ENCODE measurements at places on chromosomes 11 and 22.

DNA sequence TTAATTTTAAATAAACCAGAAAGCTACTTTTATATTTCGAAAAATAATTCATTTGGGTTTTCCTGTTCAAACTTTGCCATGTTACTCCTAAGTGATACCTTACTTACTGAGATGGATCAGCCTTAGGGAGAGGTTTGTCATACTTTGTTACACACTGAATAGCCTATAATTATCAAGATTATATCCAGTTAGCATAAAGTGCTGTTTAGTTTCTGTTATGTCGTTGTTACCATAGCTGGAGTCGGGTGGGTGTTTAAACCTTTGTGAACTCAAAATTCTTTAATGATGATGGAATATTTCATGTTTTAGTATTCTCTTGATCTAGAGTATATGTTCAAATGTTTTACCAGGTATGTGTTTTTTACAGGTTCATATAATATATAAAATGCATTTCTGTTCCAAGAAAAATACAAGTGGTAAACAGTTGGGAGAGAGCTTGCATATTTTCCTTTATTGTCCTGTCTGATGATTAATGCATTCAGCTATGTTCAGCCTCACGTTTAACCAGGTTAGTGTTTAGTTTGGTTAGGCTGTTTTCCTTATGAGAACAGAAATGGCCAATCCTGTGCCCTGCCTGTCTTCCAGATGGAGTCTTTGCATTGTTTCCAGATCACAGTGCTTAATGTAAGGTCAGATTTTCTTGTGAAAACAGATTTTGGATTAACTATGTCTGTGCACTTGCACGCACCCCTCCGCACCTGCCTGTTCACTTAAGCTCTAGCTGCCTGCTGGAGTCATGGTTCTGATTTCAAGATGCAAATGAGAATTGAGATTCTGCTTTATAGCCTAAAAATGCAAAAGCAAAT is 105.6 kb downstream of the ATXN10 start:
- DNase-seq: peak; percentile 36

- DNase-seq: no peak
Measured at GRCh38 chr22:25919452-25919851, 177.5 kb downstream of the MYO18B start.

- DNase-seq: peak; percentile 34
Measured at GRCh38 chr22:26949193-26949592, 291.8 kb downstream of the MIAT start.

DNA sequence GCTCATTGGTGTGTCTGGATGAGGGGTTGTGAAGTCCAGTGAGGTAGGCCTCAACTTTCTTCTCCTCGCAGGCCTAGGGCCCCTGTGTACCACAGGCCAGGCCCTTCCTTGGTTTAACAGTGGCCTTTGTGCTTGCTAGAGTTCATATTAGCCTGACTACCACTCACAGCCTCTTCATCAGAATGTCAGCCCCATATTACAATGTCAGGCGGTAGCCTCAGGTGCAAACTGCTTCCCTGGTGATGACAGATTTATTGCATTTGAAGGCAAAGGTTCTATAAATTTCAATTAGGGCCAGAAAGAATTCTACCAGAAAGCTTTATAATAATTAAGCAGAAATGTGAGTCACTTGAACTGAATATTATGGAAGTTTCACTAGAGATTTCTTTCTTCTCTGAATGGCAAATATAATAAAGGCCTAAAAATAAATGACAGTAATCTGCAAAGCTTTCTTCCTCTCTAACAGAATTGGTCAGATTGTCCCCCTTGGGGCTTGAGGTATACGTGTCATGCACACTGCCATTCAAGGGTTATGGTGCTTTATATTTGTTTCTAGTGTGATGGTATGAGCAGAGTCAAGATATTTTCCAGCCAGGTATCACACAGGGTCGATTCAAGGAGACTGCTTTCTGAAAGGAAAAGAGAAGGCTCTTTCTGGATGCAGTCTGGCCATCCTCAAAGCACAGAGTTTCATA is 210.3 kb downstream of the CWF19L2 start:
- no peak for DNase-seq

GRCh38 chr11:46223252-46223513 is 54.3 kb upstream of the CREB3L1 start:
- DNase-seq: no peak

- no peak for DNase-seq
Measured at GRCh38 chr11:14934641-14935351, 37.4 kb downstream of the CALCA start.

DNA sequence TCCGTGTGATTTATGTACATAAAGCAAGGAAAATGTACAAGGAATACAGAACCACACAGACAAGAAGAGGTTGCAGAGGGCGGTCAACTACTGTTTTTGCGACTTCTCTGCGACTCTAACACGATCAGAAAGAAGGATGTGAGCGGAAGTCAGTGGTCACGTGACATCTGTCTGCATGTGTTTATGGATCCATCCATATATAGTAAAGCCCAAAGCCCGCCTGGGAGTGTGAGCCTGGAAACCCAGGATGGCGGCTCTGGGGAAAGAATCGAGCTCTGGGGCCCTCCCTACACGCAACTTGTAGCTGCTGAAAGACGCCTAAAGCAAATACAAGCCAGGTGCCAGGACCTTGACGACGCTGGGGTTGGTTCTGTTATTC is 8.8 kb downstream of the OSBPL5 start:
- peak; percentile 77 for DNase-seq

DNA sequence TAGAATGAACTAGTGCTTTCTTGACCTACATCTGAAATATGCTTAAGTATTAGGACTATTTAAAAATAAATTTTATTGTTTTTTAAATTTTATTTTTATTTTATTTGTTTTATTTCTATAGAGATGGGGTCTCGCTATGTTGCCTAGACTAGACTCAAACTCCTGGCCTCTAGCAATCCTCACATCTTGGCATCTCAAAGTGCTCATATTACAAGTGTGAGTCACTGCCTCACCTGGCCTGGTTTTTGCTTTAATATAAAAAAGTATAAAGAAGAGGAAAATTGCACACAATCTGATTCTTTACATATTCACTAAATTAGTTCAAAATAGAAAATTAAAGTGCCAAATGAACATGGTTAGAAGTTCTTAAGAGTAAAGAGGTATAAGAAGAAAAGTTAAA is 37.5 kb downstream of the HEPHL1 start:
- no peak for DNase-seq

- DNase-seq: no peak
Measured at GRCh38 chr11:4610258-4610935, 2.4 kb upstream of the TRIM68 start.

GRCh38 chr11:62024936-62025486 is 57.6 kb upstream of the FTH1 start:
- no peak for DNase-seq

- no peak for DNase-seq
Measured at GRCh38 chr22:40719599-40719998, 40.3 kb downstream of the MCHR1 start.

GRCh38 chr11:65182258-65183170 is 786 bp downstream of the CAPN1 start:
- no peak for DNase-seq

GRCh38 chr22:37376643-37377042 is 50.6 kb downstream of the ELFN2 start:
- no peak for DNase-seq

DNA sequence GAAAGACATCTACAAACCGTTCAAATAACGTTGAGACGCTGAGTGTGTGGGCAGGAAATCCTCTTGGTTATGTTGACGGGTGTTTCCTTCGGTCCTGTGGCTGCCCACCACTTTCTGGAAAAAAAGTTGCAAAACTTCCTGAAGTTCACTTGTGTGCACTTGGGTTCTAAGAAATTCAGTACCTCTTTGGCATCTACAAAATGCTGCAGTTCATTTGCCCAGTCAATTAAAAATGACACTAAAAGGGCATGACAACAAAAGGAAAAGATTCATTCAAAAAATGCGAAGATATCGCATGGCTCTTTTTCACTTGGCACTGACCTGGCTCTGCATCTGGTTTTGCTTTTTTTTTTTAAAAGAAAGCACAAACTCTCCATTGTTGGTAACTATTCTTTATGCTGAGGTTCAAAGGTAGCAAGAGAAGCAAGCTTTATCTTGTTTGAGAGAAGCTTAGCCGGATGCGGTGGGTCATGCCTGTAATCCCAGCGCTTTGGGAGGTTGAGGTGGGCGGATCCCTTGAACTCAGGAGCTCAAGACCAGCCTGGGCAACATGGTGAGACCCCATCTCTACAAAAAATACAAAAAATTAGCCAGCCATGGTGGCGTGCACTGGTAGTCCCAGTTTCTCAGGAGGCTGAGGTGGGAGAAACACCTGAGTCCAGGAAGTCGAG is 10.6 kb upstream of the XBP1 start:
- no peak for DNase-seq

GRCh38 chr11:17547932-17548331 is 873 bp downstream of the OTOG start:
- DNase-seq: no peak

DNA sequence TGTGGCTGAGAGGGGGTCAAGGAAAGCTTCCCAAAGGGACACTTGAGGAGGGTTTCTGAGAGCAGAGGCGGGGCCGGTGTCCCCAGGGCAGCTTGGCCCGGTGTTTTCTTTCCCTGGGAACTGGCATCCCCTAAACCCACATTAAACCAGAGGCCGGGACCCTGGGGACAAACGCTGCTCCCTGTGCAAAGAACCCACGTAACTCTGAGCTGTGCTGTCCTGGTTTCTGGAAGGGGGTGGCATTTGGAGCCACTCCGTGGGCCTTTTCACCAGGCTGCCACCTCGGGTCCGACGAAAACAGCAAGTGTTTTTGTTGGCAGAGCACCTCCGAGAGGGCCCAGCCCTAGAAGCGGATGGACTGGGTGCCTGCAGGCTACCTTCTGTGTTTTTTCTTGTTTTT is 100.2 kb upstream of the ANO1 start:
- DNase-seq: no peak

GRCh38 chr11:122731500-122731913 is 76.0 kb downstream of the UBASH3B start:
- peak; percentile 84 for DNase-seq

GRCh38 chr22:19396934-19397733 is 34.4 kb downstream of the HIRA start:
- DNase-seq: no peak

GRCh38 chr11:130726234-130727037 is 189.8 kb downstream of the SNX19 start:
- DNase-seq: peak; percentile 35

- DNase-seq: peak; percentile 78
Measured at GRCh38 chr11:73393479-73394415, 17.5 kb downstream of the RELT start.

DNA sequence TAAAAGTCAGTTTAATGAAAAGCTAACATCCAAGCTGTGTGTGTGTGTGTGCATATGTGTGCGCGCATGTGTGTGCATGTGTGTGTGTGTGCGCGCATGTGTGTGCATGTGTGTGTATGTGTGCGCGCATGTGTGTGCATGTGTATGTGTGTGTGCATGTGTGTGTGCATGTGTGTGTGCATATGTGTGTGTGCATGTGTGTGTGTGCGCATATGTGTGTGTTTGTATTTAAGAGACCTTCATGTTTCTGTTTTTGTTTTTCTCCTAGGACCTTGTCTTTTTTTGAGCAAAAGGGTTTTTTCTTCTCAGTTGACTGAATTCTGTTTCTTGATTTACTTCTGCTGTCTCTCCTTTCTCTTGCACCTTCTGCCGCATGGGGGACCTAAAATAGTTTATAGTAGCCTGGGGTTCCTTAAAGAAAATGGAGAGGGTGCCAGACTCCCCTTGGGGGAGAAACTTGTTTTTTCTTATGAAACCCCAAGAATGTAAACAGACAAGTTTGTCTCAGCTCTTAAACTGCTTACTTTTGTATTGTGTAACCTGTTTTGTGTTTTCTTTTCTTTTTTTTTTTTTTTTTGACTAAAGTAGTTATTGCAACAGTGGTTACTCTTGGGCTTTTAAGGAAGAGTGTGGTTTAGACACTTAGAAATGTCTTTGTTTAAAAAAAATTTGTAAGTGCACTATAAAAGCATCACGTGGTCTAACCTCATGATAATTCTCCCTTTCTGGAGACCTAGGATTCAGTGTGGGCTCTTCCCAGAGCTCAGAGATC is 53.0 kb downstream of the OSBPL5 start:
- DNase-seq: no peak

- no peak for DNase-seq
Measured at GRCh38 chr11:121670266-121670665, 217.5 kb upstream of the SORL1-AS1 start.

DNA sequence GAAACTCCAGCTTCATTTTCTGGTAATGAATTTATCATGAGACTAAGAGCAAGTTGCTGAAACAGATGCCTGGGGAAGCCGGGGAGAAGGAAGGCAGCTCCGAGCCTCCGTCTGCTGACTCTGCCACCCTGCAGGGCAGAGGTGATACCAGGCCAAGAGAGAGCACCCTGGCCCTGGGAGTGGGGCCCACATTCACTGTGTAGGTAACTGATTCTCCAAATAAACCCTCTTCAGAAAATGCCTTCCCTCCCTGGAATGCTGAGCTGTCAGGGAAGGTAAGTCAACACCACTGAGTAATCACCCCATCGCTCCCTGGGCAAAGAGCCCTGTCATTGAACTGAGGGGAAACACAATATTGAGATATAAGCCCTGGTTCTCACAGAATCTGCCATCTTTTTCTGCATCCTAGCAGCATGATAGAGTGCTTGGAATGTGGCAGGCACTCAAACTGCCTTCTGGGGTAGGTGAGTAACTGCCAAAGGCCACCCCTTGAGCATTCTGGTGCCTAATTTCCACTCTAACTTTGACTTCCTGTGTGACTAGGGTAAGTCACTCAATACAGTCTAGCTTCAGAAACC is 147.6 kb downstream of the SPATA19 start:
- DNase-seq: no peak

DNA sequence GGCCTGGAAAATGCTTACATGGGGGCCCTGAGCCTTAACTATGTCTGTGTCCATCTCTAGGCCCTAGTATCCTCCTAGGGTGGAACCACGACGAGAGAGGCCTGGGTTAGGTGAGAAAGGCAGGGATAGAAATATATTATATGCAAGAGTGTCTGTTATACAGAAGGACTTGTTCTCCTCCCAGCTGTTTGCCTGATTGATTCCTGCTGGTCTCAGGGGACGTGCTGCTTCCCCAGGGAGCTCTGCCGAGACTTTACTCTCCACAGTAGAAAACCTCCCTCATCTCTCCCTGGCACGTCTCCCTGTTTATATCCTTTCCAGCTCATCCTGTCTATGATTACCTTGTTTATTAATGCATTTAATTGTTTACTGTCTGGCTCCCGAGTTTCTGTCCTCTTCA is 132.6 kb downstream of the MIAT start:
- peak; percentile 26 for DNase-seq
